B cell (primary cell): ENCODE measurements at places on chromosomes 12 and 14. TPM values are rescaled to one million over a fixed set of nuclear protein-coding genes. Genes with fewer than 3 reads are reported as not detected.

Gene OR4N2
- polyA plus RNA-seq = not detected in 2 replicates

- no peak for DNase-seq
Measured at GRCh38 chr12:26001530-26001929, 43.0 kb downstream of the RASSF8 start.

DNA sequence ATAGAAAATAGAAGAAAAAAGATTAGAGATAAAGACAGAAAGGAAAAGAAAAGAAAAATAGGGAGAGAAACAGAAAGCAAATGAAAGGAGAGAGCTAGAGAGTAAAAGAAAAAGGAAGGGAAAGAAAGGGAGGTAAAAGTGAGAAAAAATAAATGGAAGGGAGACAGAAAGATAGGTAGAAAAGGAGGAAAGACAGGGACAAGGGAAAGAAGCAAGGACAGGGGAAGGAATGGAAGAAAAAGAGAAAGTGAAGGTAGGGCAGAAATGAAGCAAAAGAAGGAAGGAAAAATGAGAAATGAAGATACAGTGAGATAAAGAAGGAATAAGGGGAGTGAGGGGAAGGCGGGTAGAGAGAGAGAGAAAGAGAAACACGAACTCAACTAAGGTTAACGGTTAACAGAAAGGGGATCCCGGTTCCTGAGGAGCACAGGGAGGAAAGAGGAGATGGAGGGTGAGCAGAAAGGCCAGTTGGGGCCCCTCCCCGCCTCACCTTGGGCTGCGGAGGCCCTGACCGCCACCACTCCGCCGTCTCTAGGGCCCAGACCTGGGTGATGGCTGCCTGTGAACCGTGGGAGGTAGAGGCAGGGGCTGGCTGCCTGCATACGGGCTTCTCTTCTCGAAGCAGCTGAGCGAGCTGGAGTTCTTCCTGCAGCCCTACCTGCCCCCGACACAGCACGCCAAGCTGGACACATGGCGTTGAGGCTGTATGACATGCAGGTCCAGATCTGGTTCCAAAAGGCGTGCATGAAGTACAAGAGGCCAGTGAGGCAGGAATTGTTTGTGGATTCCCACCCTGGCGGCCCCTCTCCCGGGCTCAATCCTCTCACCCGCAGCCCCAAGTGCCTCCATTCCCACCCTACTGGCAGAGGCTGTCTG, 59.5 kb downstream of the SMUG1 start:
- no peak for DNase-seq

GRCh38 chr12:63989301-63989845, 144.9 kb downstream of the SRGAP1 start:
- no peak for DNase-seq

Gene DBX2
- polyA plus RNA-seq = not detected in 2 replicates

Gene NUAK1
- not detected in 2 replicates for polyA plus RNA-seq

Gene DNAH10
- polyA plus RNA-seq = 0.24 and 0.55 TPM in 2 replicates

- no peak for DNase-seq
Measured at GRCh38 chr14:100096656-100097055, 31.4 kb downstream of the EVL start.

Gene ASCL1
- not detected in 2 replicates for polyA plus RNA-seq

Gene GALNT16
- polyA plus RNA-seq = 0.09 and 0.12 TPM in 2 replicates

Gene GLI1
- polyA plus RNA-seq = 5.4 and 8.0 TPM in 2 replicates

DNA sequence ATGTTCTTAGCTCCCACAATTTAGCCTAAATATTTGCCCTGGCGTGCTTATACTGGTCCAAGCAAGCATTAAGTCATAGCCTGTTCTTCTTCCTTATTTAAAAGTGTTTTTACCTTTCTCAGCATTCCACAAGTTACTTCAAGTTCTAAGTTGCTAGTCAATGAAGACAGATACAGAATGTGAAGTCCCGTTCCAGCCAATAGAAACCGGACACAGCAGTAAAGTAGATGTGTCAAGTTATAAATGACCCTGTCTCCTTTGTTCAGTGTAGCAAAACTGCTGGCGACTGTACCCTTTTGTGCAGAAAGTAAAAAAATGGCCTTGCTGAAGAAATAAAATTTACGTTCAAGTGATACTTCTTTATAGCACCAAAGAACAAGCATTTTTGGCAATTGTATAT, 3.9 kb downstream of the SNAPC1 start:
- no peak for DNase-seq

DNA sequence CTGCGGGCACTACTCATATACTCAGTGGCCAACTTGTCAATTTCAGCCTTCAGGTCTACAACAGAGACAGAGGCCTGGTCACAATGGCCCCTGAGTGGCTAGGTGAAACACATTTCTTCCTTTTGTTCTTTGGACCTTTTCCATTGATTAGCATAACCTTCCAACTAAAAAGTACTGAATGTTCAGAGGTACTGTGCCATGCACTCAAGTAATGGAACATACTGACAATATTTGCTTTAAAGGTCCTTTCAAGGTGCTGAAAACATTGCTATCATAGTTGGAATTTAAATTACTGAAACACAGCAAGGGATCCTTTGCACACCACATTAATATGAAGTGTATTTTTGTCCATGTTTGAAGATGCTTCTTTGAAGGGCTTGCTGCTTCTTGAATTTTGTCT, 6.1 kb upstream of the ACRBP start:
- no peak for DNase-seq

- no peak for DNase-seq
Measured at GRCh38 chr12:57810450-57810849, 8.1 kb downstream of the AVIL start.

GRCh38 chr12:94813314-94813713, 163.0 kb upstream of the TMCC3 start:
- peak; percentile 53 for DNase-seq

Gene ISCU
- polyA plus RNA-seq = 166 and 173 TPM in 2 replicates

GRCh38 chr12:64320611-64321010, 69.9 kb downstream of the C12orf56 start:
- no peak for DNase-seq

DNA sequence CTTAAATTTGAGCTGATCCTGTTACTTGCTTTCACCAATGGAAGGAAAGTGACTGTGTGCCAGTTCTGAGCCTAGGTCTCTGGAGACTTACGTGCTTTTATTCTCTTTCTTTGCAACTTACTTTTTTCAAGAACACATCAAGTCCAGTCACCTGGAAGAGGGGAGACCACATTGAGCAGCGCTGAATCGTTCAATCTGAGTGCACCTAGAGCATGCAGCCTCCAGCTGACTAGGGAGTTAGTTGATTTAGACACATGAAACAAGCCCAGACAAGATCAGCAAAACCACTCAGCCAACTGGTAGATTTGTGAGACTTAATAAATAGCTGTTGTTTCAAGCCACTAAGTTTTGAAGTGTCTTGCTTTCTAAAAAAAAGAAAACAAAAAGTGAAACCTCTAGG, 1014.8 kb upstream of the FBXO33 start:
- DNase-seq = no peak

Gene GPR65
- 5.2 and 8.7 TPM in 2 replicates for polyA plus RNA-seq

- no peak for DNase-seq
Measured at GRCh38 chr14:30156571-30156970, 228.9 kb upstream of the PRKD1 start.

DNA sequence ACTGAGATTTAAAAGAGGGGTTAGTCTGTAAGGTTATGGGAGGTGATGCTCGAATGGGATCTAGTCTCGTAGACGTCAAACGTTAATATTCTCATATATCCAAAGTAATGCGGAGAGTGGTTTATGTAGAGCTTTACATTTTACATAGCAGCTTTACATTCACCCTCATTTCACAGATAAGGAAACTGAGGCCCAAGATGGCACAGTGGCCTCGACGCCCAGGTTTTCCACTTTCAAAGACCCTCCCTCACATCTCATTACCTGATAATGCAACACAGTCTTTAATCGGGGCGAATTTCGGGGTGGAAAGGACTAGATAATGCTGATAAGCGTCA, 450 bp upstream of the TDG start:
- no peak for DNase-seq

GRCh38 chr14:95901054-95901453, 24.4 kb downstream of the TUNAR start:
- DNase-seq = no peak

- no peak for DNase-seq
Measured at GRCh38 chr12:99057670-99058069, 412.6 kb downstream of the APAF1 start.
